ENCODE measurements at places on chromosomes 13 and 19.

GRCh38 chr19:43519436-43520088, 7.4 kb downstream of the ETHE1 start:
- peak; percentile 75 for DNase-seq

DNA sequence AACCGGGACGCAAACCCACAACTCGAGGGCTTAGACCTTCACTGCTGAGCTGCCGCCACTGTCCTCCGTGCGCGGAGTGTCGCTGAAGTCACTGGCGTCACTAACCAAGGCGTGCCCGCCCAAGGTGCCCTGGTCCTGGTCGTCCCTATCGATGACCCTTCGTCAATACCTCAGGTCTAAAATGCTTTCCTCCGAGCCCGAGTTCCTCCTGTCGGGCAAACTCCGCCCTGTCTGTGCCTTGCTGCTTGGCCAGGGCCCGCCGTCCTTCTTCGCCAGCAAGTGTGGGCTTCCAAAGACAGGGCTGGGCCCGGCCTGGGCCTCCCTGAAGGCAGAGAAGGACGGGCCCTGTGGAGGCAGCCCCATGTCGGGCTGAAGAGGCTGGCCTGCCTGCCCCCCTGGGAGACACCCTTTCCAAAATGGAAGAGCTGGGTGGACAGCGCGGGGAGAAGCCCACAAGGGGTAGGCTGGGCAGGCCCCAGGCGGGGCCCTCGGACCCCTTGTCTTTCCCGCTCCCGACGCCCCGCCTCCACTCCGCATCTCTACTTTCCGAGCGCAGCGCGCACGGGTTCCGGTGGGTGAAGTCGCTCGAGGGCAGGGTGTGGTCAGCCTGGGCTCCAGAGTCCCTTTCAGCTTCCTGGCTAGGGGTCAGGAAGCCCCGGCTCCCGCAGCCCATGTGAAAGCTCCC, 13.4 kb downstream of the RB1 start:
- DNase-seq: no peak

- DNase-seq: no peak
Observed at GRCh38 chr19:49809160-49809940, 3.7 kb downstream of the FUZ start.

DNA sequence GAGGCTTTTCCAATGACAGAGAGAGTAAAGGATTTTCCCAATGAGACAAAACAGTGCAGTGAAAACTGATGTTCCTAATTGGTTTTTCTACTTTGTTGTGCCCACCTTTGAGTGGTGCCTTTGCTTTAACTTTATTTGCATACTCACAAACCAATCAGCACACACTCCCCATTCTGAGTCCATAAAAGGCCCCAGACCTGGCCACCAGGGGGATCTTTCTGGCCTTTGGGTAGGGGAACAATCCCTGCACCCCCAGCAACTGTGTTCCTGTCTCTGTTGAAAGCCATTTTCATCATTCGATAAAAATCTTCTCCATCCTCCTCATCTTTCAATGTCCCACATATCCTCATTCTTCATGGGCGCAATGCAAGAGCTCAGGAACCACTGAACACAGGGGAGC, 252.8 kb downstream of the B3GLCT start:
- DNase-seq: no peak
